Stimulated activated CD4-positive, alpha-beta T cell treated with anti-CD3 and anti-CD28 coated beads, Interleukin-2, amount 100 ng/mL, for 4 hours (primary cell): ENCODE measurements at places on chromosomes 3 and 15.
A peak's percentile ranks its signal among the peaks of the same experiment; 100 is the strongest.

GRCh38 chr3:119870512-119870911 lies 88.6 kb downstream of the NR1I2 start:
- no peak for DNase-seq

DNA sequence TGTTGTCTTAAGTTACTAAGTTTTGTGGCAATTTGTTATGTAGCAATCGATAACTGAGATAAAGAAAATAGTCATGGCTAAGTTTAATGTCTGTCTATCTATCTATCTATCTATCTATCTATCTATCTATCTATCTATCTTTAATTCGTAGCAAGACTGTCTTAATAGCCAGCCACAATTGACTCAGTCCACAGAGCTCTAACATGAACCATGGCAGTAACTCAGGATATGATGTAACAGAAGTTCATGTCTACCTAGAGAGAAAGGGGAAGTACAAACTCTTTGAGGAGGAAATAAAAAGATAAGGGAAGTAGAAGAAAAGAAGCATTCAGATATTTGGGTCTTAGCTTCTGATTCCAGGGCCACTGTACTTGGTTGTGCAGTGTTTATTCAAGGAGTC lies 61.5 kb upstream of the FNDC3B start:
- DNase-seq, result no peak

- no peak for DNase-seq
Measured at GRCh38 chr15:69338535-69339213, 40.0 kb downstream of the PAQR5 start.

DNA sequence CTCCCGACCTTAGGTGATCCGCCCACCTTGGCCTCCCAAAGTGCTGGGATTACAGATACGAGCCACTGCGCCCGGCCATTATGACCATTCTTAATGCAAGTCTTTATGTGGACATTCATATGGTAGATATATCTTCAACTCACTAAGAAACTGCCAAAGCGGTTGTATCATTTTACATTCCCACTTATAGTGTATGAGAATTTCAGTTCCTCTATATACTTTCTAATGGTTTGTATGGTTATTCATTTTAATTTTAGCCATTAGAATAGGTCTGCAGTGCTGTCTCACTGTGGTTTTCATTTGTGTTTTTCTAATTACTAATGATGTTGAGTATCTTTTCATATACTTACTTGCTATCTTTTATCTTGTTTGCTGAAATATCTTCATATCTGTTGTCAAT lies 32.5 kb downstream of the TCF12 start:
- DNase-seq, result no peak

GRCh38 chr15:48406266-48406891 lies 75.2 kb downstream of the DUT start:
- no peak for DNase-seq

- no peak for DNase-seq
Measured at GRCh38 chr15:32646291-32646690, 4.8 kb downstream of the SCG5 start.

DNA sequence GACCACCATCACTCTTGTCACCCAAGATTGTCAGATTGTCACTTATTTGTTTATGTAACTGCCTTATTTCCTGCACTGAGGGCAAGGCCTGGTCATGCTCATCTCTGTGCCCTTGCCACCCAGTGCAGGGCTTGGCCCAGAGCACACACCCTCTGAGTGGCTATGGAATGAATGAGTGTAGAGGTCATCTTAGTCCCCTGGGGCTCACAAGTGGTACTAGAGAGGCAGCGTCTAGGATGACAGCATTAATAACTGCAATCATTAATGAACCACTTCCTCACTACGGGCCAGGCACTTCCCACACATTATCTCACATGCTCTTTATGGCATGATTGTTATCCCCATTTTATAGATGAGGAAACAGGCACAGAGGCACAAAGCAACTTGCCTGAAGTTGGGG lies 117.0 kb downstream of the SMAD6 start:
- DNase-seq, result no peak

- no peak for DNase-seq
Measured at GRCh38 chr3:15015456-15015855, 49.7 kb downstream of the MRPS25 start.

DNA sequence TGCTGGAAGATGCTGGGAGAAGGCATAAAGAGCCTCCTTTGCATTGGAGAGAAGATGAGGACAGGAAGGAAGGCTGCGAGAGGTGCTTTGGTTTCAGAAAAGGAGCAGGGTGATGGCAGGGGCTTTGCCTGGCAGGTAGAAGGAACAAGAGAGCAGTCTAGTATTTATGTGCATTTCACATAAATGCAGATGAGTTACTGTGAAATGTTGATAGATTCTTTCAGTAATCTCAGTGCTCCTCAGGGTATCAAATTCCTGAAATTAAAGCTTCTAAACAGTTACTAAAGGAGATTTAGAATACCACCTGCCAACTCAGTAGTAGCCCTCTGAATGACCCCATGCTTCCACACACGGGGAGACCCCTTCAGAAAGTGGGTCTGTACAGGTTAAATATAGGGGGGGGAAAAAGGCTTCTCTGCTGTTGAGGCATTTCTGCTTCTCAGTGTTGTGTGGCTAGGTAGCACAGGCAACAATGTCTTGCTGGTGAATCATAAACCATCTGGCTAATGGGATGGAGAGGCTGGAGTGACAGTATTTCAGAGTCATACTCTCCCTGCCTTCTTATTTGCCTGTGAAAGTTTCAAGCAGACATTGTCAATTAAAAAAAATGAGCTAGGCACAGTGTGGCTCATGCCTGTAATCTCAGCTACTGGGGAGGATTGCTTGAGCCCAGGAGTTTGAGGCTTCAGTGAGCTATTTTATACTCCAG lies 14.3 kb upstream of the FBXL22 start:
- DNase-seq, result no peak

- no peak for DNase-seq
Measured at GRCh38 chr15:49063402-49064280, 17.4 kb upstream of the SECISBP2L start.

DNA sequence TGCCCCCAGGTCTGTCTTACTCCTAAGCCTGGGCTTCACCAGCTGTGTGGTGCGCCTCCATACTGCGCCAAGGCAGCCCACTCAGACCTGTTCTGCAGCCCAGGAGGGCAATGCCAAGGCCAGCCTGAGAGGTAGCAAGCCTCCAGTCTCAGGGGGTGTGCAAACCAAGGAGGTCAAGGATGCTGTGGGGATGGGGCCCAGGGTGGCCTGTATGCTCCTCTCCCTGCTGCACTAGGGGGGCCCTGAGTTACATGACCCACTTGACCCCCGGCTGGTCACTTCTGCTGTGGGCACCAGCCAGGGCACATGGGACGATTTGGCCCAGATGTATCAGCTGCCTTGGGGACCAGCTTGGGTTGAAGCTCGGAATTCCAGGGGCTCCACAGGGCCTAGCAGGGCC lies 70.0 kb upstream of the SLC6A6 start:
- no peak for DNase-seq

DNA sequence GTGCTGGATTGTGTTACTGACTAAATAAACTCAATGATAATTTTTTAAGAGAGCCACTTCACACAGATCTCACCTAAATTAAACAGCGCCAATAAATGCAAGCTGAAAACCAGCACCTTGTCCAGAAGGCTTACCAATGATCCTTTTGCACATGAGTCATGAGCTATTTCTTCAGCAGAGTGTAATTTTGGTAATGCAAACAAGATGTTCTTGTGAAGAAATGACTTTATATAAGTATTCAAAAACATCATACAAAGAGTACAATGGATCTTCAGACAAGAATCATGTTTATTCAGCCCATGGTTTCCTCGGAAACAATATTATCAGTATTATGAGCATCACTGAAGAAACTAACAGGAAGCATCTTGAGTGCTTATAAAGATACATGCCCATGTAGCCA lies 263.8 kb upstream of the UBE2E2 start:
- no peak for DNase-seq

DNA sequence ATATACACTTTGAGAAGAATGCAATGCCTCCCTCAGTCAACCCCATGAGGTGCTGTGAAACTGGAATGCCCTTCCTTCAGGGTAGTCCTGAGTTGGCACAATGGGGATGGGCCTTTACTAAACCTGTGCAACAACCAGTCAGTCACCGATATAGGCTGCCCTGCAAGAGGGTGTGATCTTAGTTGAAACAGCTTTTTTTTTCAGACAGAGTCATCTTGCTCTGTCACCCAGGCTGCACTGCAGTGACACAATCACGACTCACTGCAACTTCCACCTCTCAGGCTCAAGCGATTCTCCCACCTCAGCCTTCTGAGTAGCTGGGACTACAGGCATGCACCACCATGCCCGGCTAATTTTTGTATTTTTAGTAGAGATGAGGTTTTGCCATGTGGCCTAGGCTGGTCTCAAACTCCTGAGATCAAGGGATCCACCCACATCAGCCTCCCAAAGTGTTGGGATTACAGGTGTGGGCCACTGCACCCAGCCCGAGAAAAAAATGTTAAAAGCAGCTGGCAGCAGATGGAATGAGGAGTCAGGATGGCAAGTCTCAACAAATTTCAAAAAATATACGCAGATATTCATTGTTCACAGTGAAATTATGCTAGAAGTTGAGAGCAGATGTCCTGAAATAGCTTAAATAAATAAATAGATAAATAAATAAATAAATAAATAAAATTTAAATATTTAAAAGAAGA lies 31.8 kb downstream of the MYO5A start:
- peak; percentile 29 for DNase-seq

GRCh38 chr15:48644827-48645557 lies 517 bp downstream of the FBN1 start:
- DNase-seq, result no peak

DNA sequence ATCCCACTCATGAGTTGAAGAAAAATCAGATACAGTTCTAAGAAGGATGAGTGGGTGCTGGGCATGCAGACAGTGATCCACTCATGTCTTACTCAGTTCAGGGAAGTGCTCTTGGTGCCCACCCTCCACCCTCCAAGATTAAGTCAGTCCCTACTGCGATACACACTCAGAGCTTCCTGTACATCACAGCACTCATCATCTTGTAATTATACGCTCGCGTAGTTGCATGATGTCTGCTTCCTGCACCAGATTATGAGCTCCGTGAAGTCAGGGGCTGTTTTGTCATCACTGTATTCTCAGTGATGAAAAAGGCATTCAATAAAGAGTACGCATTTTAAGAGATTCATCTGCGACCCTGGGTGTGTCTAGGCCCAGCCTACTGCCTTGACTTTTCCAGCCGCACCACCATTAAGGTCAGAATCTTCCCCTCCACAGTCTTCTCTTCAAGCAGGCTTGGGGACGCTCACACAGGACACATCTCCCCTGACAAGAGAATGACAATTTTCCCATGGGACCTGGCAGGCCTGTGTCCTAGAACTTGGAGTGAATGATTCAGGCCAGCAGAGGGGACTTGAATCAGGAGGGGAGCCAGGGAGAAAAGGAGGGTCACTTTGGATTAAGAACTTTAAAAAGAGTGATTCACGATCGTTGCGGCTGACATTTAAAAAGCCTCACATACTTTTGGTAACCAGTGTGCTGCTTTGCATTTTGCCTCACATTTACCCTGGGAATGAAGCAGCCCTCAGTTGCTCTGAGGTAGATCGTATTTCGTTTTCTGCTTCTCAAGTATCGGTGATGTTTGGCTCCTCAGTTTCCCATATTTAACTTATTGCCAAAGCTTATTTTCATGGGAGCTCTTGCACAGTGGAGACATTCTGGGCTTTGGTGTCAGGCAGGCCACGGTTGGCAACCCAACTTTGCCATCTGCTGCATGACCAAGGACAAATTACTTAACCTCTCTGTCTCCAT lies 7.9 kb upstream of the PDE8A start:
- no peak for DNase-seq

DNA sequence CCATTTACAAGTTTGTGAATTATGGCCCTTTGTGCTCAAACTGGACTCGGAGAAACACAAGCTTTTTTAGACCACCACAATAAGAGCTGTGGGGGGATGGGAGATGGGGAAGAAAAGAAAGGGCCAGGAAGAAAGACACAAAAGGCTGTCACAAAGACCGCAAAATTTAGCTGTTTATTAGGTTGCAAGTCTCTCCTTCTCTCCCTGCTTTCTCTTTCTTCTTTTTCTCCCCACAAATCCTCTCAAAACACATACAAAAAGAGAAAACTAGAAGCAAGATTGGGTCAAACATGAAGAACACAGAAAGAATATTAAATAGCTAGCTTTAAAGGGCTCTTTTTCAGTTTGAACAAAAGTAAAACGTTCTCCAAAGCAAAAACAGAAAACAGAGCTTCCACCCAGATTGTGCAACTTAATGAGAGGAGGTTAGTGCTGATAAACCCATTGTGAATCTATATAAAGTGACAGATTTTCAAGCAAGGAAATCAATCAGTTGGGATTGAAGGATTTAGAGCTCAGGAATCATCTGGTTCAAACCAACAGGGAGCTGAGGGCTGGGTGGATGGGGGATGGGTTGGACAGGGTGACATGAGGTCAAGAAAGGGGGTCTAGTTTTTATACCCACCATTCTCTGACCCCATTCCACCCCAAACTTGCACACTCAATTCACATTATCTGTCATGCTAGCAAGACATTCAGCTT lies 87.3 kb downstream of the DHX30 start:
- no peak for DNase-seq

DNA sequence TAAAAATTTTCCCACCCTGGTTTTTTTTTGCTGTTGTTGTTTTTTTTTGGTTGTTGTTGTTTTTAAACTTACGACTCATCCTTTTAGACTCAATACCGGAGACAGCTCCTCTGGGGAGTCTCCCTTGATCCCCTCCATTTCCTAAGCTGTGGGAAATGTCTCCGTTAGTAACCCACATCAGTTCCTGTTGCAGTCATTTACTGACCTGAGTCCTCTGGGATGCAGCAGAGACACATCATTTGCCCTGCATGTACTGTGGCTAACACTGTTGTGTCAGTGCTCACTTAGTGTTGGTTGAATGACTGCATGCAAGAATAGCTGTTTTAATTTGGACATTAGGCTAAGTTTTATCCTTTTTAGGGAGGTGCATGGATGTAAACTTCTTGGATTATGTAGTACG lies 83.8 kb downstream of the MBNL1 start:
- no peak for DNase-seq

DNA sequence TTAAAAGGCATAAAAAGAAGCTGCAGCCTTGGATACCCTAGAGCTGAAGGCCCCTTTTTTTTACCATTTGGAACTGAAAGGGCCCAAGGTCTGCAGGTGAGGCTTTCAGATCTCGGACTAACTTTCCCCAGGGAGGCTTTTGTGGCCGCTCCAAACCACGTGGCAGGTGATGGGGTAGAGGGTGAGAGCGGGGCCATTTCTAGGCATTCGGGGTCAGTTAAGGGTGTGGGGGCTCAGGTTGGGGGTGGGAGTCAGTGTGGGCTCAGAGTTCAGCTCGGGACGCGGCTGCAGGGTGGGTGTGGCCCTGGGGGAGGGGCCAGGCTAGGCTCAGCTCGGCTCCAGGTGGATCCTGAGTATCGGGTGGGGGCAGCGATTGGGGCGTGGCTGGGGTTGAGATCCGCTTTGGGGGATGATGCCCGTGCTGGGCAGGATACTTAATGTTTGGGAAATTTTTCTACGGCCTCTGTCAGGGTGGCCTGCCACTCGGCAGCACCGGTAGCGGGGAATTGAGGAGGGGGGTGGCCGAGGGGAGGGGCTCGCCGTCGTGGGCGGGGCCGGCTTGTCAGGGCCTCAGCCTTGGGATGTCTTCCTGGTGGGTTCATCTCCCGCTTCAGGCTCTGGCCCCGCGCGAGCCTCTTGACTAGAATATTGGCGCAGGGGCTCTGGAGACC lies 2.5 kb downstream of the KLF13 start:
- no peak for DNase-seq
